Retina (tissue), 1 donor: ENCODE measurements at places on chromosomes 12 and 14.

DNA sequence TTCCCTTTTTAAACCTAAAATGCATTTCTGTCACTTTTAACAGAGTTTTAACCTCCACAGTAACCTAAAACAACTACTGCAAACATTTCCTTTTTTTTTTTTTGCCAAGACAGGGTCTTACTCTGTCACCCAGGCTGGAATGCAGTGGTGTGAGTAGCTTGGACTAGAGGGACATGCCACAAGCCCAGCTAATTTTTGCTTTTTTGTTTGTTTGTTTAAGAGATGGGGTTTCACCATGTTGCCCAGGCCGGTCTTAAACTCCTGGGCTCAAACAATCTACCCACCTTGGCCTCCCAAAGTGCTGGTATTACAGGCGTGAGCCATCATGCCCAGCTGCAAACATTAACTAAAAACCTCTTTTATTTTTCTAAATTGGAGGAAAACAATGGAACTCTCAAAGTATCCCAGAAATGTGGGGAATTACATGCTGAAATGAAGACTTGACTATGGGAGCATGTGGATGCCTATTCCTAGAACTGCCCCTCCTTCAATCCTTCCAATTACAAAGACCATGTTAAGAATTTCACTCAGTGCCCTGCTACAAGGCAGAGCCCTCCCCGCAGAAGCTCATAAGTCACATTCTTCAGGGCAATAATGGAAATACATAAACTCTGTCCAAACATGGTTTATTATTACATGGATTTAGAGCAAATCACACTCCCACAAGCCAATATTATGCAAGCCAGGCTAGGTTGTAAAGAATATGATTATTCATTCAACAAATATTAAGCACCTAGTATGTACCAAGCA, 66.9 kb downstream of the C12orf56 start:
- DNase-seq = no peak

DNA sequence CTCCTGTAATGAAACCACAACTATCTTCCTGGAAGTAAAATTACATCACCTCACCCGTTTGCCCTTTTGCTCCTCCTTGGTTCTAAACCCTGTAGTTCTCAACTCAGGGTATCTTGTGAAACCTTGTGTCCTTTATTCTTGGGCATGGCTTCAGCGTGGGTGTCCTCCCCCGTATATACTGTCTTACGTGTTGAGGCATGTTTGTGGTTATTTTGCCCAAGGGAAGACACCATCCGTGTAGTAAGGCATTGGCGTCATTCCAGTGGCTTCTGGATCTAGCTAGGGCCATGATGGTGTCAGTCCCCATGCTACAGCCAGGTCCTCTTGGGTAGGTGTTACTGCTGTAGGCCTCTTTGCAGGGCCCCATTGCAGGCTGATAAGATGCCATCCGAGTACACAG, 115.4 kb downstream of the ZFP36L1 start:
- DNase-seq = no peak

GRCh38 chr12:71771069-71771468, 16.4 kb downstream of the RAB21 start:
- no peak for DNase-seq

- DNase-seq = no peak
These were observed 53.2 kb downstream of the ATG2B start for GRCh38 chr14:96309896-96310330.

GRCh38 chr14:24403294-24403998, 4.6 kb downstream of the NYNRIN start:
- DNase-seq = no peak

DNA sequence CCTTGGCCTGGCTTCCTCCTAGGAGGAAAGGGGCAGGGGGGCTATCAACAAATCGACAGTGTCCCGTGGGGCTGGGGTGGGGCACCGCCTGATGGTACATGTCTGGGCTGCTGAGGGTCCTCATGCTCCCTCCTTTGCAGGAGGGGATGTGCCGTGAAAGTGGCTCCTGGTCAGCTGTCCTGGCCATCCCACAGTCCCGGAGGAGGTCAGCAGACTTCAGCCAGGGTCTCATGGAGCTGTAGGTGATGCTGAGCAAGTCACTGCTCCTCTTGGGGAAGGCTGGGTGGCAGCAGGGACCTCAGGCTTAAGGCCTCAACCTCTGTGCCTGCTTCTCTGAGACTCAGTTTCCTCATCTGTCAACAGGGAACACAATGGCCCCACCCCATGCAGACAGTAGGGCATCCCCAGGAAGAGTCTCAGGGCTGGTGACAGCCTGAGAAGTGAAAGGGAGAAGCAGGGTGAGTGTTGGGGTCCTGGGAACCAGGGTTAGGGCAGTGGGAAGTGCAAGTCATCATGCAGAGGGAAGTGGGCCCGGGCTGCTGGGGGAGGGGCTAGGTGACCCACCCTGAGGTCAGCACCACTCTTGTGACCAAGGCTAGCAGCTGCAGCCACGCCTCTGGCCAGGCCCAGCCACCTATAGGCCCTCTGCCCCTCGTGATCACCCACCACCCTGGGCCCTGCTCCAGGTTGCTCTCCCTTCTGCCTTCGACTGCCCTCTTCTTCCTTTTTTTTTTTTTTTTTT, 4.4 kb upstream of the TNFAIP2 start:
- no peak for DNase-seq

DNA sequence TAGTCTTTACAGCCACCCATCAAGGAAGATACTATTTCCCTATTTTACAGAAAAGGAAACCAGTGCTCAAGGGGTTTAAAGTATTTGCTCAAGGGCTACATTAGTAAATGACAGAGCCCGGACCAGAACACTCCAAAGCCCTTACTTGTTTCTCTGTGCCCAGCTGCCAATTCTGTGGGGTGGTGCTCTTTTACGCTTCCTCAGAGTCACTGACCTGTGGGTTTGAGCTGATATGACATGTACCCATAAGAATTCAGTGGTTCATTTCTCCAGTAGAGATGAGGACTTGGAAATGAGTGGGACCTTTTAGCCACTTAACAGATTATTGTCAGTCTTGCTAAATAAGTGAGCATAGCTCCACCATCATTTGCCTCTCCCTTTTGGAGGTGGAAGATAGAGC, 37.4 kb upstream of the NKX2-8 start:
- no peak for DNase-seq

DNA sequence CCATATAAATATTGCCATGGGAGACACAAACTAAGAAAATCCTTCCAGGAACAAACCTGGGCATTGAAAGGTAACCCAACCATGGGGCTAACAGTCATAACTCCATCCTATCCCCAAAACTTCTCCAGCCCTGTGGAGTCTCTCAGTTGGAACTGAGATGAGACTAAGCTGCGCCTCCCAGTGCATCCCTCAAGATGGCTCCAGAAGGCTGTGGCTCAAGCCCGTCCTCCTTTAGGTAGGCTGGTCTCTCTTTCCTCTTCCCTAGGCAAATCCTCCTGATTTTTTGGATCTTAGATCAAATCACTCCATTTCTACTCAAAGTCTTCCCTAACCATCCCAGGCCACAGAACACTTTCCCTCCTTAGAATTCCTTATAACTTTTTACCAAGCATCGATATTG, 364.3 kb upstream of the CCDC196 start:
- DNase-seq = no peak

GRCh38 chr14:33056213-33056612, 117.5 kb downstream of the NPAS3 start:
- no peak for DNase-seq

DNA sequence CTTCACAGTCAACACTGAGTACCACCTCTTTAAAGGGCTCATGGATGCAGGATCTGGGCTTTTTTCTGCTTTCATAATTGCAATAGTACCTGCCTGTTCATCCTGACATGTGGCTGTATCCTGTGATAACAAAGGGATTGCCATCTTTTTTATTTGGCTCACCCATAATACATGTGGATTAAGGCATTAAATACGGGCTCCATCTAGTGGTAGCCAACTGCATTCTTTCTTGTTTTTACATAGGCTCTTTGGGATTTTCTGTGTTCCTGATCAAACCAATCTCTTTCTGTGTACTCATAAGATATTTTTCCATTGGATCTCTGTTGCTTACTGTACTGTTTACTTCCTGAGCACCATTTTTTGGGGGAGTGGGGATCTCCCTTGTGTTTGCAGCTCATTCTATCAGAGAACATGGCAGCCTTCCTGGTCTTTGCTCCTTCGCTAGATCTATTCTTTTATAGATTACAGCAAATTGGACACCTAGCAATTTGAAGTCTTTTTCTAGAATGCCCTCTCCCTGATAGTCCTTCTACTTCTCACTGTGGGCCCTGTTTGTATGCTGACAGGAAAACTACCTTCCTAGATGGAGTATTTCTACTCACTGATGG, 723.4 kb upstream of the MDGA2 start:
- peak; percentile 51 for DNase-seq

DNA sequence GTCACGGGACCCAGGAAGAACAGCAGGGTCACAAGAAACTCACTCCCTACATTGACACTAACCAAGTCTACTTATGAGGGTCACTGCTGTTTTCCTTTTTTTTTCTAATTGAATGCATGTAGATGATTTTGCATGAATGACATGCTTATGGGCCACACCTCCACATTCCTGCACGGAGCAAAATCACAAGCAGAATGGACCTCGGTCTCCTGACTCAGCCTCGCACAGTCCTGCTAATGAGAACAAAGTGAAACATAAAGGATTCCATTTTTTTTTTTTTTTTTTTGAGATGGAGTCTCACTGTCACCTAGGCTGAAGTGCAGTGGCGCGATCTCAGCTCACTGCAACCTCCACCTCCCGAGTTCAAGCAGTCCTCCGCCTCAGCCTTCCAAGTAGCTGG, 12.3 kb downstream of the SCARB1 start:
- DNase-seq = no peak

GRCh38 chr14:30608533-30609006, 13.5 kb upstream of the SCFD1 start:
- DNase-seq = no peak

DNA sequence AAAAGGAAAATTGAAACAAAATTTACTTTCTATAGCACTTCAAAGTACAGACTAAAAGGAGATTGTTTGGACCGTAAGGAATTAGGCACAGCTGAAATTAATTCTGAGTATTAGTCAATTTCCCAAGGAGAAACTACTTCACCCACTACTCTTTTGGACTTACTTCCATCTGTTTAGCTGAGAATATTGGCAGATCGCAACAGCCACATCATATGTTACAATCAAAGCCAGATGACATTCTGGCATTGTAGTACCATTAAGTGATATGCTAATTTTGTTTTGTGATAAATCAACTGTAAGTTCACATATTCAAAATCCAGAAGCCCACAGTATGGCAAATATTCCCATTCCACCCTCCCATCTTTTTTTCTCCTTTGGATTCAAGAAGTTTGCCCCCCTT, 47.1 kb upstream of the ANKS1B start:
- no peak for DNase-seq

- DNase-seq = no peak
These were observed 194.1 kb upstream of the RASSF8 start for GRCh38 chr12:25764409-25764808.
